T-helper 22 cell (primary cell): ENCODE measurements at places on chromosomes 7 and 10.

- DNase-seq, result no peak
These were observed 227.1 kb downstream of the FANK1 start for GRCh38 chr10:126123466-126123865.

DNA sequence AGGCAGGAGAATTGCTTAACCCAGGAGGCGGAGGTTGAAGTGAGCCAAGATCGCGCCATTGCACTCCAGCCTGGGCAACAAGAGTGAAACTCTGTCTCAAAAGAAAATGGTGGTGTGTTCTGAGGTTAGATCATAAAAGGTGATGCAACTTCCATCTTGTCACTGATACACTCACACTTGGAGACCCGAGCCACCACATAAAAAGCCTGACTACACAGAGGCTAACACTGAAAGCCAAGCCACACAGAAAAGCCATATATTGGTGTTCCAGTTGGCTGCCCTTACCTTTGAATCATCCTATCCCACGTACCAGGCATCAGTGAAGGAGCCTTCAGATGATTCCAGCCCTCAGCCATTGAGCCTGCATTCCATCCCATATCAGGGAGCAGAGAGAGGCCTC, 4.0 kb downstream of the MORN4 start:
- DNase-seq, result no peak

GRCh38 chr7:517774-518629, 1.6 kb downstream of the PDGFA start:
- DNase-seq, result no peak

DNA sequence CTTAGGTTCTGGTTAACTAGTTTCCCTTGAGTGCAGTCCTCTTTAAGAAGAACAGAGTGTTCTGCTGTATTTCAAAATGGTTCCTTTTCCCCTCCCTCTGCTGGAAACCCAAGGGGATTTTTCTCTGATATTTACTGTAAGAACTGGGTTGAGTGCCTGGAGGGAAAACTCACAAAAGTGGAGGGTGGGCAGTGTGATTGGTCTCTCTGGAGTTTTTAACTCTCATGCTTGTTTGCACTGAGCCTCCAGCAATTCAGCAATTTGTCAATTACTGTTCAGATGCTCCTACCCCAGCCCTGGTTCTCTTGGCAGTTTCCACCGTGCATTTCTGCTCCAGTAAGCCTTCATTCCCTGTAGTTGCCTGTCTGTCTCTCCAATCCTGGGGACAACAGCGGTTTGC, 273.4 kb upstream of the SORCS1 start:
- DNase-seq, result no peak

- no peak for DNase-seq
These were observed 40.2 kb downstream of the ANK3 start for GRCh38 chr10:60349426-60349825.

- no peak for DNase-seq
These were observed 14.0 kb downstream of the GATAD1 start for GRCh38 chr7:92461027-92462003.

- DNase-seq, result no peak
These were observed 46.4 kb upstream of the SEMA3E start for GRCh38 chr7:83695128-83695960.

DNA sequence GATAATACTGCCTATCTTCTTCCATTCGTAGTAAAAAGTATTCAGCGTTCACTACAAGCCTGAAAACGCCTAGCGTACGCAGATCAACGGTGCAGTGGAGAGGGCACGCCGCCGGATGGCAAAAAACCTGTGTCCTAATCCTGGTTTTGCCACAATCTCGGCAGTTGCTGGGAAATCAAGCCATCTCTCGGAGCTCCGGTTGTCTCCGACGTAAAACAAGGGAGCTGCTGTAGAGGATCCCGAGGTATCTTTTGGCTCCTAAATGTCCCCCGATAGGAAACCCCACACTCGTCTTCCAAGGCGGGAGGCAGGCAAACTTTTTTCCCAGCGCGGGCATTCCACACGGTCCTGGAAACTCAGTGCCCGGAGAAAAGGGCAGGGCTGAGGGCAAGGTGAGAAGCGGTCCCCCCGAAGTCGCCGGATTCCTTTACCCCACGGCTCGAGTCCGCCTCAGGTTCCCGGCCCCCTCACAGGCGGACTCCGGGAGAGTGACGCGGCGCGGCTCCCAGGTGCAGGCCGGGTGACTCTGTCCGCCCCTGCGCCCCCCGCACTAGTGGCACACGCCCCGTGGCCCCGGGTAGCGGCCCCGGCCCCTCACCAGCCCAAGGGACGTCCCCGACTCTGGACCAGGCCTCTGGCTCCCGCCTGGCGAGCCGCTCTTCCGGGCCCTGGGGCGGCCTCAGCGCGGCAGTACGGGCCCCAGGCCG, 649 bp downstream of the IDE start:
- DNase-seq, result no peak

GRCh38 chr10:86345296-86345858, 21.2 kb downstream of the GRID1 start:
- no peak for DNase-seq

GRCh38 chr7:105990141-105990540, 27.1 kb downstream of the CDHR3 start:
- no peak for DNase-seq

- no peak for DNase-seq
These were observed 179.3 kb downstream of the WNT2 start for GRCh38 chr7:117143580-117143979.

GRCh38 chr7:102222445-102222844, 64.2 kb upstream of the SH2B2 start:
- DNase-seq, result no peak

- DNase-seq, result no peak
These were observed 75.7 kb downstream of the LYZL2 start for GRCh38 chr10:30553626-30554439.

DNA sequence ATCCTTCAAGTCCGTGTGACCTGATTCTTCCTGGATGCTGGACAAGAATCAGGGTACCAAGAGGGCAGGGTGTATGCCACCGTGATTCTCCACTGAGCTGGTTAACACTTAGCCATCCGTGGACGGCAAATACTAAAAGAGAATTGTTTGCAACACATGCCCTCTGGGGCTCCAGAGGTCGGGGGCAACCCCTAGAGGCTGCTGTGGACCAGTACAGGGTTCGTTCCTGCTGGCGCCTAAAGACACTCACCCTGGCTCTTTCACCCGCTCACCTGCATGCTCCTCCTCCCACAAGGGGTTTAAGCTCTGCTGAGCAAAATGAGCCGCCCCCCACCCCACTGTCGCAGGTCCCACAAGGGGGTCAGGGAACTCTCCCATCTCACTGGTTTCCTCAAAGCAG, 148.7 kb upstream of the ITGB1 start:
- DNase-seq, result no peak

DNA sequence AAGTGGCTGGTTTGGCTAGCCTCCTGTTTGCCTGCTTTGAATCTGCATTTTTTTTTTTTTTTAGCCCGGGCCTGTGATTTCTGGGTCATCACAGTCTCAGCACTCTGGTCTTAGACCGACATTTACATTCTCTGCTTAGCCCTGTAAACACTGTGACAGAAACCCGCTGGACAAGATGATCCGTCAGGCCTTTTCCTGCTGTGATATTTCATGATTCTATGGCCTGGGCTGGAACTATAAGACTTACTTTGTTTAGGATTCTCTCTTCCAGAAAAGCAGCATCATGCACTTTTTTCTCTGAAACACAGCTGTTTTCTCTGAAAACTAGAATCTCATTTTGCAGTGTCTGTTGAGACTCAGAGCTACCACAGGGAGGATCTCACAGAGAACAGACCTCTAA, 705.5 kb downstream of the GRID1 start:
- no peak for DNase-seq

GRCh38 chr7:127252778-127253280, at the start of gene GRM8:
TSS of gene GRM8 (minus strand) at chr7:127252941.
- no peak for DNase-seq

GRCh38 chr10:87090779-87091178, 3.9 kb downstream of the GLUD1 start:
- no peak for DNase-seq

DNA sequence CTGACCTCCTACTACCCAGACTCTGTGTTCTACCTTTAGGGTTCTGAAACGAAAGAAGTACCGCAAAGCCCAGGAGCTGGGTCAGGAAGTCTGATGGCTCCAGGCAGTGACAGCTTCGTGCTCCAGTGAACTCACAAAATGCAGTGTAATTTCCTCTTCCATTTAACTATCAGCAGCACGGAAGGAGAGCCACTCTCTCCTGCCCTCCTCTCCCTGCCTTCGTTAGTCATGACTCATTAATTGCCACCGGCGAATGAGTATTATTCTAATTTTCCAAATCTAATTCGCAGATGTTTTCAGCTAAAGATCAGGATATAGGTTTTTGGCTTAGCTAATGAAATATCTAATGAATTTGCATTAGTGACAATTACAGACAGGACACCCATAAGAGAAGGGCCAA, 1262.0 kb downstream of the TYW1 start:
- no peak for DNase-seq

- DNase-seq, result no peak
These were observed 176.4 kb downstream of the ELFN1 start for GRCh38 chr7:1846331-1847065.

DNA sequence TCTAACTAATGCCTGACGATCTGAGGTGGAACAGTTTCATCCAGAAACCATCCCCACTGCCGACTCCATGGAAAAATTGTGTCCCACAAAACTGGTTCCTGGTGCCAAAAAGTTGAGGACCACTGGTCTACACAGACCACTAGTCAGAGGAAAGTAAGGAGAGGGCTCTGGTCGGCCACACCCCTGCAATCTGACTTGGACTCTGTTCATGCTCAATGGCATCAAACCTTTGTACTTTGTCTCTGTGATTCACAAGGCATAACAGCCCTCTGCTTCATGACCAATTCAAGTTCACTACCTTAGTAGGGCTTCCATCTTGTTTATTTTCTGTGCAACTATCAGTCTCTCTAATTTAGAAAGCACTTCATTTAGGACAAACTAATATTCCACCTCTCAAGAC, 1.8 kb downstream of the TUBAL3 start:
- no peak for DNase-seq

DNA sequence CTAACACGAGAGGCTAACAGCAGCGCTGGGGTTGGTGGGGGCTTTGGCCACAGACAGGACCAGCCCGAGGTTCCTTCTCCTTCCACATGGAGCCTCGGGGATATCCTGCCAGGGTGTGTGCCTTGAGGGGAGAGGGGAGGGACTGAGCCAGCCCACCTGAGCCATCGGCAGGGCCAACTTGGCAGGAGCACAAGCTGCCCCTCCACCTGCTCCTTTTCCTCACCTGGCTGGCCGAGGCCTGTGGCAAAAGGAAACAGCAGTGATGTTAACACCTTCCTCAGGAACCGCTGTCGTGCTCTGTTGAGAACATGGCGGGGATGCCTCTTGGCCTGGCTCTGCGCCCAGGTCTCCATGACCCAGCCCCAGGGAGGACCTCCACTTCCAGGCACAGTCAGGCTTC, 255.1 kb upstream of the PPP2R2D start:
- DNase-seq, result no peak

- no peak for DNase-seq
These were observed 30.3 kb downstream of the HACD1 start for GRCh38 chr10:17586821-17587234.

DNA sequence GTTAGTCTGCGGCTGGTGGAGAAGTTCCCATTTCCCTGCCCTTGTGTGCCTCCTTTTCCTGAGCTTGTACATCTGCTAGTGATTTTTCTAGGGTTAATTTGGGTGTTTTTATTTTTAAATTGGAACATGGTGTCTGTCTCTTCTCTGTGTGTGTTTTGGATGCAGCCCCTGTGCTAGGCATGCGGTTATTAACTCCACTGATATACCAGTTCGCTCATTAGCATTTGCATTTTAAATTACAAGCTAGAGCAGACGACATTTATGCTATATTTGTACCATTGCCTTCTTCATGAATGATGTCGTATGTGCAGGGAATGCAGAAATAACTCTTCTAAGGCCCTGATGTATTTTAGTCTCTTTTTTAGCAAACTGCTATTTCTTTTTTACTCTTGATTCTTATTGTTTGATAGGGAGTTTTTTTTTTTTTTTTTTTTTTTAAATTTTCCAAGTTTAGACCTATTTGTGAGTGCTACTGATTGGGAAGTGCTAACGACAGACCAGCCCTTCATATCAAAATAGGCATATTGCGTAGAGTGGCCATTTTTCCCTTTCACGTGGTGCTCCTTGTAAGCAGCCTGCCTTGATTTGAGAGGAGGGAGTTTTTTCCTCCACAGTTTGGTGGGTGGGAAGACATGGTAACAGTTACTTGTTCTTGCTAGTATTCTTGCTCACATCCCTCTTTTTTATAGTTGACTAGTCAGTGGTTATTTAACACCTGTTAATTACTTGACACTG, 89.6 kb downstream of the LRRC4 start:
- DNase-seq, result no peak

DNA sequence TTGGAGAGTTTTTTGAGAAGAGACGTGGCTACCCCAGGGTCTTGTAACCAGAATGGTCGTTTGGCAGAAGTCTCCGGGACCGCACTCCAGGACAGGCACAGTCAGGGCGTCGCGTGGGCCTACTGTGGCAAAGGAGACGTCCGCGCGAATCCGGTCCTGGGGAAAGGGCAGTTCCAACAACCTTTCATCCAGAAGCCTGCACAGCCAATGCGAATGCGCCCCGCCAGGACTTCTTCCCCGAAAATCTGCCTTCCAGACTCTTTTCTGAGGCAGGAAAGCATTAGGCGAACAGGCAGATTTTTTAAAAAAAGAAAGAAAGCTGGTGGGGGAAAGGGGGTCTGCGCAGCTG, 2.0 kb downstream of the HPSE2 start:
- no peak for DNase-seq

GRCh38 chr7:122637784-122638183, 61.1 kb downstream of the RNF133 start:
- DNase-seq, result no peak

DNA sequence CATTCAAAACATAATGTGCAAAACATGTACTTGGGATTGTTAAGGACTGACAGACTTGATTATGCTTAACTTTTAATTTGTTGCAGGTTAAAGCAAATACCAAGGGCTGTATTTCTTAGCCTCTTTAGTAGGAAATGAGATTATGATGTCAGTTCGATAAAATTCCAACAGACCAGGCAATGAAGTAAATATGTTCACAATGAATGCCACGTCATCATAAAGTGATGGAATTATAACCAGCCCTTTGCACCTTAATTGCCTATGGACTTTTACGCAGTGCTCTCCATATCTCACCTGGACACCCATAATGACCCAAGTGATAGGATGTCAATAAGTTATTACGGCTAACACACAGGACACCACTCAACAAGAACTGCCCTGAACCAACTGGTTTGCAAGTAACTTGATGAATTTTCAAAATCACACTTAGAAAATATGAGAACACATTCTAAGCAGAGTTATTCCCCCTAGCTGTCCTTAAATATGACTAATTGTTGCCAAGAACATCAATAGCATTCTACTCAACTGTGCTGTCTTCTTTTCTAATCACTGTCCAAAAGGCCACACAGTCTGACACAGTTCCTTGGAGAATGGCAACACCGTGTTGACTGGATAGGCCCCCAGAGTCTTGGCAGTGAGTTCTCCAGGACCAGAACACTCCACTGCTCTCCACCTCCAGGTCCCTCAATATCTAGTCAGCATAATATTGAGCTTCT, 115.0 kb downstream of the CHCHD3 start:
- DNase-seq, result no peak

- DNase-seq, result no peak
These were observed 42.5 kb downstream of the C7orf25 start for GRCh38 chr7:42869131-42870020.
